ENCODE measurements at places on chromosomes 2 and 18. TPM values are rescaled to one million over a fixed set of nuclear protein-coding genes. Genes with fewer than 3 reads are reported as not detected.
A peak's percentile ranks its signal among the peaks of the same experiment; 100 is the strongest.

DNA sequence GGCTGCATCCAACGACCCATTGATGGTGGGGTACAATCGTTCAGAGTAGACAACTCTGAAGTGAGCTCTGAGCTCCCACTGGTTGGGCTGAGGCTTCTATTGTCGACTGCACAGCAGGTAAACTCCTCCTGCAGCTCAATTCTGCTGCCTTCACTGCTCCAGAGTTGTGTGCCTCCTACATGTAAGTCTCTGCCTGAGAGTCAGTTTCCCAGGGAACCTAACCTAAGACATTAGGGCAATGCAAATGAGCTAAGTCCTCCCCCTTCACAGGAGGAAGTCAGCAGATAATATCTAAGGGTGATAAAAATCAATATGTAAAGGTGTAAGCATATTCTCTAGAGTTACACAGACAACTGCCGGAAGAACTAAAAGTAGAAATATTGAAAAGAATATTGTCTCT lies 22.5 kb upstream of the ACYP2 start:
- H3K4me1 ChIP-seq = peaks cover 6% of the 10 kb centered on the region
- no peak overlapping the region for H3K27ac ChIP-seq
- no peak for DNase-seq
- H3K4me3 ChIP-seq = no peak overlapping the region
- H3K27me3 ChIP-seq = no peaks in the 10 kb centered on the region

- no peaks in the 10 kb centered on the region for H3K4me1 ChIP-seq
- H3K27me3 ChIP-seq = no peaks in the 10 kb centered on the region
- peaks cover 14% of the 10 kb centered on the region for H3K36me3 ChIP-seq
- no peak overlapping the region for H3K27ac ChIP-seq
Measured at GRCh38 chr18:9366126-9366714, 31.6 kb downstream of the TWSG1 start.

VWC2L gene
- total RNA-seq = not detected

DNA sequence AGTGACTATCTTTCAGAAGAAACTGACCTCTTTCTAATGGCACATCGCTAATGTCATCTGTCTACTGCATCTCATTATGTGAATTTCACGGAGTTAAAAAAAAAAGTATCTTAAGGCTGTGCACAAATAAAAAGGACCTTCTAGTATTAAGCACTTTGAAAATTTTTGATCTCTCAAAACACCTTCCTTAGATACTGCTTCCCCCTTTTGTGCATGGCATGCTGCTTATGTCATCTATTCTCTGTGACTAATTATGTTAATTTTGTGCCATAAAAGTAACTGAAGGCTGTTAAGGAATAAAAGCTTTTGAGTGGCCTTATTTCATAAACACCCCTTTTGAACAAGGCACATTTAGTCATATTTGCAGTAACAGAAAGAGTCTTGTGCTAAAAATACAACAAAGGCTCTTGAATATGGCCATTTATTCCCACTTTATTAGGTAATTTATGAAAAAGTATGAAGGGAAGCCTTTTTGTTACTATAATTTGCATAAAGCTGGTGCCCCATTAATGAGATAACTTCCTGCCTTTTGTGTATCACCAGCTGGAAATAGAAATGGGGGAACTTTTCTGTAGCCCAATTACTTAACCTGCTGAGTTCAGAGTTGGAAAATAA lies 1412.0 kb upstream of the ZEB2 start:
- no peak for DNase-seq
- H3K27me3 ChIP-seq = no peaks in the 10 kb centered on the region
- no peak overlapping the region for H3K27ac ChIP-seq
- H3K4me1 ChIP-seq = no peaks in the 10 kb centered on the region

- H3K36me3 ChIP-seq = no peaks in the 10 kb centered on the region
- H3K4me1 ChIP-seq = no peaks in the 10 kb centered on the region
- DNase-seq = no peak
- H3K4me3 ChIP-seq = no peak overlapping the region
- H3K27ac ChIP-seq = no peak overlapping the region
Measured at GRCh38 chr2:18009891-18010290, 131.4 kb downstream of the KCNS3 start.

TCF7L1 gene
- total RNA-seq = not detected

SIX3 gene
- not detected for total RNA-seq

DNA sequence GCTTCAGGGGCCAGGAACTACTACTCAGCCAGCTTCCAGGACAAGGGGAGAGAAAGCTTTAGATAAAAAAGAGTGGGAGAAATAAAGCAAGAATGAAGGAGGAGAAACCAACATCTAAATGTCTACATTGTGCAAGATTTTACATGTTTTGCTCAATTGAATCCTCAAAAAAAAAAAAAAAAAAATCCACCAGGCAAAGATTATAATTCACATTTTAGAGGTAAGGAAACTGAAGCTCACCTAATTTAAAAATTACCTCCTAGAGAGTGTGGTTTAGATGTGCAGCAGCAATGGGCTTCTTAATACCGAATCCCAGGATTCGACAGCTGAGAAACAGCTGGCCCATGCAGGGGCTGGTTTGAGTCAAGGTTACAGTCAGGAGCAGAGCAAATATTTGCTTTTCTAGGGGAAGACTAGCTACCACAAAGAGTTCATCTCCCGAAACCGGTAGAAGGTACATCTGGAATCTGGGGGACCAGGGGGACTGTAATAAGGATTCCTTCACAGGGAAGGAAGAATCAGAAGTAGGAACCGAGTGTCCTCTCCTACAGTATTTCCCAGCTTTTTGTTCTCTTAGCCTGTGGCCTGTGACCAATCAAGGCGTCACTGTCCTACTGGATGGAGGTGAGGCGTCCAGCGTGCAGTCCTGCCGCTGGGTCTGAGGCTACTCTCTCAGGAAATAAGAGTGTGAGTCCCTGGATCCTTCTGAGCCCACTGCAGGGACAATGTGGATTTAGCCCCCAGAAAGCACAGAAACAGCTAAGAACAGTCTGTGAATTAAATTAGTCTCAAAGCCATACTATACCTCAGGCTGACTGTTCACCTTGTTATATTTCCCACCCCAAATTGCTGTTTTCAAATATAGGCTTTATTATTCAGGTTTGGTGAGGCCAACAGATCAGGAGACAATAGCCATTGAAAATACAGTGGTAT lies 42.3 kb downstream of the IL1R2 start:
- H3K27ac ChIP-seq = peak overlapping the region; percentile 80
- no peak for DNase-seq
- H3K4me3 ChIP-seq = peak overlapping the region; percentile 46
- H3K36me3 ChIP-seq = peaks cover 1% of the 10 kb centered on the region
- no peaks in the 10 kb centered on the region for H3K27me3 ChIP-seq
- peaks cover 22% of the 10 kb centered on the region for H3K4me1 ChIP-seq

SERPINB8 gene
- total RNA-seq = 6.0 TPM

IL1B gene
- not detected for total RNA-seq

DNA sequence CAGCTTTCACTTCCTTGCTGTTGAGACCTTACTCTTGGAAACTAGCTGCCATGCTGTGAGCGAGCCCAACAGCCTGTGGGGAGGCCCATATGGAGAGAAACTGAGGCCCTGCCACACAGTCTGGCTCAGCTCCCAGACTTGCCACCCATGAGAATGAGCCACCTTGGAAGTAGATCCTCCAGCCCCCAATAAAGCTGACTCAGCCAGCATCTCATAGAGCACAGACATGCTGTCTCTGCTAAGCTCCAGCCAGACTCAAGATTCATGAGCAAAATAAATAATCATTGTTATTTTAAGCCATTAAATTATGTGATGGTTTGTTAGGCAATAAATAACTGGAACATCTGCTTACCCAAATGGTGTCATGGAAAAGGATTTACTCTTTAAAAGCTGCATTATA lies 53.6 kb upstream of the DDX18 start:
- no peaks in the 10 kb centered on the region for H3K36me3 ChIP-seq
- DNase-seq = no peak
- H3K27me3 ChIP-seq = peaks cover 3% of the 10 kb centered on the region
- no peak overlapping the region for H3K27ac ChIP-seq
- H3K4me1 ChIP-seq = no peaks in the 10 kb centered on the region

- peaks cover 12% of the 10 kb centered on the region for H3K4me1 ChIP-seq
- no peaks in the 10 kb centered on the region for H3K36me3 ChIP-seq
- H3K27me3 ChIP-seq = peaks cover 89% of the 10 kb centered on the region
- no peak overlapping the region for H3K4me3 ChIP-seq
- H3K27ac ChIP-seq = no peak overlapping the region
Measured at GRCh38 chr2:118856978-118857676, 9.7 kb upstream of the EN1 start.

MREG gene
- 8.5 TPM for total RNA-seq
